Suppressor macrophage treated with lipopolysaccharide for 4 hours (primary cell): ENCODE measurements at places on chromosomes 1 and 21.

GRCh38 chr1:234170622-234171021, 202.6 kb upstream of the COA6 start:
- DNase-seq, result no peak

GRCh38 chr1:28249013-28249865, 10.1 kb upstream of the SESN2 start:
- DNase-seq, result peak; percentile 35

DNA sequence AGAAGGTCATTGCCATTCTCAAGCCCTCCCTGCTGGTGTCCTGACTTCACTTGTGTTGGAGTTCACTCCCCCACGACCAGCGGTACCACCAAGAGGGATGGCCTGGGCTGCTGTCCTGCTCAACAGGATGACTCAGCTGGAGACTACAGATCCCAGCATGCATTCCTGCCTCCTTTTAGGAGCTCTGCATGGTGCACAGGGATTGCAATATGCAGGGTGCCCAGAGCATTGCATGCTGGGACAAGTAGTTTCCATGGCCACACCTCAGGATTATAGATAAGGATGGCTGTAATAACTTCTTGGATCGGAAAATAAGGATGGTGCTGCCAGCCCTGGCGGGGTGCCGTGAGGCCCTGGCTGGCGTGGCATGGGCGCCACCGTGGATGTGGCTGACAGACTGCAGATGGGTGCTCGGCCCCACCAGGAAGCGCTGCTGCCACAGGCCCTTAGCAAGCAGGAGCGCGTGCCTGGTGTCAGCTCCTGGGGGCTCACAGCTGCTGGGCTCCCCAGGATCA, 150.0 kb downstream of the CASZ1 start:
- DNase-seq, result peak; percentile 16

GRCh38 chr1:920010-920409, 3.7 kb upstream of the SAMD11 start:
- DNase-seq, result no peak

- peak; percentile 72 for DNase-seq
Observed at GRCh38 chr1:31010086-31010989, 55.2 kb downstream of the PUM1 start.

- DNase-seq, result peak; percentile 69
Observed at GRCh38 chr1:78839704-78840277, 166.7 kb downstream of the ADGRL4 start.

DNA sequence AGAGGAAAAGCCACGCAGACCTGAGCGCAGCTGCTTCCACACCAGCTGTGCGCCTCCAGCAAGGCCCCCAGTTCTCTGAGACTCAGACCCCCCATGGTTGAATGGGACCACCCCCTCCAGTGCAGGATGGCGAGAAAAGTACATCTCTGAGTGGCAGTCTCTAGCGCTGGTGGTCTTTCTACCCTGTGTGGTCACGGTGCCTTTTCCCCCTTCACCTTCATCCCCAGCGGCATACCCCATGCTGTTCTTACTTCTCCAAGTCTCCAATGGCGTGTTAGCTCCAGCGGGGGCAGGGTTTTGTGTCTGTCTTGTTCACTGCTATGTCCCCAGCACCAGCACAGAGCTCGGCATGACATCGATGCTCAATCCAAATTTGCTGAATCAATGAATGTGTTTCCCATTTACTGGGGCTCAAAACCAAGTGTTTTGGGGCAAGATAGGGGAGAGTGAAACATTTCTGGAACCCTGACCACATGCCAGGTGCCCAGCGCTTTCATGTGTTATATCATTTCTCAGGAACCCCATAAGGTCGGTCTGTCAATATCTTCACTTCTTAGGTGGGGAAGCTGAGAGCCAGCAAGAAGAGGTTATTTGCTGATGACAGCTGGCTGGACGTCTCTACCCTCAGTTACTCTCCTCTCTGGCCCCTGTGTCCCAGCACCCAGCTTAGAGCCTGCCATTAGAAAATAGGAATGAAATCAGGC, 959 bp upstream of the SDC3 start:
- no peak for DNase-seq

GRCh38 chr1:169538998-169539871, 47.0 kb downstream of the F5 start:
- DNase-seq, result no peak

DNA sequence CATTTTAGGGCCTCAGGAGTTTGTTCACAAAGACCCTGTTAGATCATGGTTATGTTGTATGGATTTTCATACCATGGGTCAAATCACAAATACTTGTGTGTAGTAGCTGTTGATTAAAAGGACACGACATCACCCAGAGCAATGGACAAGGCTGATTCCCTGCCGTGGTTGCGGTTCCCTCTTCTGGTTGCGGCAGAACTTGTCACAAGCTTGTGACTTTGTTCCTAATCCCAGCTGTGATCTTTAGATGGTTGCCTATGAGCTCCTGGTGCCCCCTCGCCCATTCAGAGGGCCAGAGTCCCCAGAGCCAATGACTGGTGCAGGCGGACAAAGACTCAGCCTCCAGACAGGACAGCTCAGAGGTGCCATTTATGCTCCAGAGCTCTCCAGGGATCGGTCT, 11.8 kb upstream of the SDHB start:
- peak; percentile 76 for DNase-seq

DNA sequence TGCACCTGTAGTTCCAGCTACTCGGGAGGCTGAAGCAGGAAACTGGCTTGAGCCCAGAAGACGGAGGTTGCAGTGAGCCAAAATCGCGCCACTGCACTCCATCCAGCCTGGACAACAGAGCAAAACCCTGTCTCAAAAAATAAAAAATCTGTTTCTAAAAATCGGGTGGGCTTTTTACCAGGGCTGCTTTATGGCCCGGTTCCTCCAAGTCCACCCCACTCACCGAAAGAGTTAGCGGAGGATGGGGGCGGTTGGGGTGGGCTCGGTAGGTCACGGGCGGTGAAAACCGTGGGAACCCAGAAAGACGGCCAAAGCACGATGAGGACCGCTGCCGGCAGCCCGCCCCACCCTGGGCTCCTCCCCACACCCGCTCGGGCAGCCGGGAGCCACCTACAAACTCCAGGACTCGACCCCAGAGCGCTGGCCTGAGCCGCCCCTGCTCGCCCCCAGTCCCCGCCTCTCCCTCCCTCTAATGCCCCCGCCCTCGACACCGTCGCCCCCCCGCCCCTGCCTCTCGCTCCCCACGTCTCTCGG, 846 bp upstream of the PER3 start:
- DNase-seq, result peak; percentile 33

DNA sequence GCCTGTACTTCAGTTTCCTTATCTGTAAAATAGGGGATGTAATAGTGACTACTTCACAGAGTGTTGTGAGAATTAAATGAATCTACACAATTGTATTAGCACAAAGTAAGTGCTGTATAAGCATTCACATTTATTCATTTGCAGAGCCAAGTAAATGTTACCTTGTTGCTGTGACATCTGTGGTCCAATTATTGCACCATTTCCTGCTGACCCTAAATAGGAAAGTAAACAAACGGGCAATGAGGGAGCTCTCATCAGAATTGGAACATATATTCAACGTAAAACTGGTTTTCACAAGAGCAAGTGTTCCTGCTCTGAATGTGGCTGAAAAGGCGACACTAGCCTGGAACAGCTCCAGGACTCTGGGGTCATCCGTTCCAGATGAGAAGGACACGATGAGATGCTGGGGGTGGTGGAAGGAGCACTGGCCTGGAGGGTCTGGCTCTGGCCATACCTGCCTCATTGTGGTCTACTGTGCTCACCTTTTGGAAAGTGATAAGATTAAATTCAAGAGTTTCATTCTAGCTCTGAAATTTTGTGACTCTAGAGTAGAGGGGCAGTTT, 34.5 kb downstream of the PROX1 start:
- DNase-seq, result no peak

- no peak for DNase-seq
Observed at GRCh38 chr1:147246044-147246690, 3.7 kb downstream of the CHD1L start.

DNA sequence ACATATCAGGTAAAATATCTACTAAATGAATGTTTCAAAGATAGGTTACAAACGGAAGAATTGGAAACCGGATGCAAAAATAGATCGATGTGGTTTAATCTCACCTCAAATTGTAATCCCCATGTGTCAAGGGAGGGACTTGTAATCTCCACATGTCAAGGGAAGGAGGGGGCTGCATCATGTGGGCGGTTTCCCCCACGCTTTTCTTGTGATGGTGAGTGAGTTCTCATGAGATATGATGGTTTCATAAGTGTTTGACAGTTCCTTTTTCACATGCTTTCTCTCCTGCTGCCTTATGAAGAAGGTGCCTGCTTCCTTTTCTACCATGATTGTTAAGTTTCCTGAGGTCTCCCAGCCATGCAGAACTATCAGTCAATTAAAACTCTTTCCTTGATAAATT, 408.7 kb upstream of the TMPRSS15 start:
- no peak for DNase-seq

DNA sequence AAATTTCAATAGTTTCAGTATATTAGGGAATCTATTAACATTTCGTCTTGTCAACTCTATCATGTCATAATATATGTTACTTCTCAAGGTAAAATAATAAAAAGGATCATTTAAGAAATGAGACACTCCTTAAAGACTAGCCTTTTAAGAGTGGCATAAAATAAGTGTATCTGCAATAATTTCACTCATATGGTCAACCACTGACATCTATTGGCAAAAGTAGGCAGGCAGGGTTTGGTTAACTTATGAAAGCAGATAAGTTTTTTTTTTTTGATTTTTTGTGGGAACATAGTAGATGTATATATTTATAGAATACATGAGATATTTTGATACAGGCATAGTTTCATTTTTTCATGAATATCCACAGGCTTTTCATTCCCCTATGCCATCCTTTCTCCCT, 5.5 kb upstream of the RGS21 start:
- DNase-seq, result peak; percentile 50

- DNase-seq, result no peak
Observed at GRCh38 chr1:210978316-210978973, 155.5 kb downstream of the KCNH1 start.

GRCh38 chr21:27346041-27346448, 379.2 kb upstream of the ADAMTS5 start:
- DNase-seq, result no peak

- DNase-seq, result no peak
Observed at GRCh38 chr1:193348091-193348768, 161.8 kb upstream of the B3GALT2 start.

DNA sequence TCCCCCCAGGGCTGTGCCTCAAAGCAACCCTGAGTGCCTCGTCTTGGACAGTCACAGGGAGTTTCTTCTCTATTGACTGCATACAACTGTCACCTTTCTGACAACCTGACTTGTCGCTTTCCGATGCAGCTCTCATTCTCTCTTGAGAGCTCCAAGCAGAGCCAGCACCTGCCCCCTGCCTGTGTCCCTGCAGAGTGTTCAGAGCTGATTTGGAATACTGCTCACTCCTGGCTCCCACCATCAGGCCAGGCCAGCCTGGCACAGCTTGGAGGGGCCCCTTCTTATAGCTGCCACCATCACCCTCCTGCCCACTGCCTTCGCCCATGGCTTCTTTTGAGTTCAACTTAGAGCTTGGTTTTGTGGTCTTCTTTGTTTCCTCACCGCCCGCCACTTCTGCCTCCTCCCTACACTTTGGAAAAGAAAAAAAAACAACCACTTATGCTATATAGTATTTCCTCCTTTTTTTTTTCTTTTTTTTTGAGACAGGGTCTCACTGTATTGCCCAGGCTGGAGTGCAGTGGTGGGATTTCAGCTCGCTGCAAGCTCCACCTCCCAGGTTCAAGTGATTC, 12.3 kb downstream of the NCF2 start:
- DNase-seq, result no peak

GRCh38 chr21:43940329-43941050, 71.6 kb upstream of the TRAPPC10 start:
- DNase-seq, result no peak

DNA sequence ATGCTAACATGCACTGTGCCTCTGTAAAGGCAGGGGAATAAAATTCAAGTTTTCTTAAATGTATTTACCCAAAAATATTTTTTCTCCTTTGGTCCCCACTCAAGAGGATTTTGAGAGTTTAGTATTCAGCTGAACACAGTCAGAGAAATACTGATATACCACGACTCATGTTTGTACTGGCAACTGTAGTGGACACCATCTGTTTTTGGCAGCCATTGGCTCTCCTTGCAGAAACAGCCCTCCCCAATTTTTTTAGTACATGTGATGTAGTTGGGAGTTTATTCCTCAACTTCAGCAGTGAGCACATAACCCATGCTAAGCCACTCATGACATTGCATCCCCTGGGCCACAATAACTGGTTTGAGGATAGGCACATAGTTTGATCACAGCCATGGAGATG, 154.8 kb upstream of the POU3F1 start:
- DNase-seq, result no peak

DNA sequence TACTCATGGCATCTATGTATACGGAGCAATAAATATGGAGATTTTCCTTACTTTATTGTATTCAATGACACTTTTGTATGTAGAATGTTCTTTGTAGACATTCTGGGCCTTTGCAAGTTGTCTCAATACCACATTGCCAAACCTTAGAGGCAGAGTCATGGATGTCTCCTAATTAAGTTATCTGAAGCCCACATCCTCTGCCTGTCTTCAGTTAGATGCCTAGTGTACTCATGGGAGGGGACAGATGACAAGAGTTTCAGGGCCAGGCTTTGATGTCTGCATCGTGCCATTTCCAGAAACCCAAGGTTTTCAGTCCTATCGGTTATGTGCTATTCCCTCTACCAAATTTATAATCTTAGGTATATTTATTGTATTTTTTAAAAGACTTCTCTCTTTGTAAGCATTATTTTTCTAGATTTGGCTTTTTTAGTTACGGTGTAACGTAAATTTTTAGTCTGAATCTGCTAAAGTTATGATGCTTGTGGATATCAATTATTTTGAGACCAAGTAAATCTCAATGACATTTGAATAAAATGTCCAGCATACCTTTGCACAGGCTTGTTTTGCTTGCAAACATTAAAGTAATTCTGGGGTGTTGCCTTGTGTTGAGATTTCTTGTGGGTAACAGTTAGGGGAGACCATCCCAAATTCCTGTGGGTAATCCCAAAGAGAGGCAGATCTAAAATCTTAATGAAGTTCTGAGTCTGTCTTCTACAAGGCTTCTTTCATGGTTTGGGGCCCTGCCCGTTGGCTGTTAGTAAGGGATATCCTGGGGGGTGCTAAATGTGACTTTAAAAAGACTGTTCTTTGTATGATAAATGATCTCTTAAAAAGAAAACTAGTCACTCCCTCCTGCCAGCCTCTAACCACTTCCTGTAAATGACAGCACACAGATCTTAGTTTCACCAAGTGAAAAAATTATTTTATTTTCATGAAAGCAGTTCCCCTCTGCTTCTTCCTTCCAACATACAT, 8.0 kb upstream of the MACF1 start:
- DNase-seq, result peak; percentile 78

GRCh38 chr1:213264531-213264930, 213.5 kb downstream of the RPS6KC1 start:
- no peak for DNase-seq
